Activated CD8-positive, alpha-beta T cell treated with anti-CD3 and anti-CD28 coated beads for 36 hours (primary cell): ENCODE measurements at places on chromosomes 7 and 10.

GRCh38 chr7:41881331-41882130 lies 178.6 kb upstream of the INHBA start:
- no peaks in the 10 kb centered on the region for H3K27me3 ChIP-seq
- H3K4me3 ChIP-seq: peak overlapping the region; percentile 56
- H3K27ac ChIP-seq: peak overlapping the region; percentile 99
- H3K36me3 ChIP-seq: peaks cover 35% of the 10 kb centered on the region
- DNase-seq: peak; percentile 92
- peaks cover 51% of the 10 kb centered on the region for H3K4me1 ChIP-seq

DNA sequence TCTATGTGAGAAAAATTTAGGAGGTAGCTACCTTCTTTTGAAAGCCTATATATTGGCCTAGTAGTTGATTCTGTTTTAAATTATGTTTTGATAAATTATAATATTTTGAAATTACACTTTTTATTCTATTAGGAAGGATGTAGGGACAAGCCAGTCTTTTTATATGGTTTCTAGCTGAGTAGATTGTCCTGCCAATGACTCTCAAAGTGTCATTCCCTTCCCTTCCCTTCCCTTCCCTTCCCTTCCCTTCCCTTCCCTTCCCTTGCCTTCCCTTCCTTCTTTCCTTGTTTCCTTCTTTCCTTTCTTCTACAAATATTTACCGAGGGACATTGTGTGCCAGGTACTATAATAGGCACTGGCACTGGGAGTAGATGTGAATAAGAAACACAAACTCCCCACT lies 99.7 kb upstream of the HDAC9 start:
- no peaks in the 10 kb centered on the region for H3K4me1 ChIP-seq
- no peaks in the 10 kb centered on the region for H3K27me3 ChIP-seq
- no peak for DNase-seq

DNA sequence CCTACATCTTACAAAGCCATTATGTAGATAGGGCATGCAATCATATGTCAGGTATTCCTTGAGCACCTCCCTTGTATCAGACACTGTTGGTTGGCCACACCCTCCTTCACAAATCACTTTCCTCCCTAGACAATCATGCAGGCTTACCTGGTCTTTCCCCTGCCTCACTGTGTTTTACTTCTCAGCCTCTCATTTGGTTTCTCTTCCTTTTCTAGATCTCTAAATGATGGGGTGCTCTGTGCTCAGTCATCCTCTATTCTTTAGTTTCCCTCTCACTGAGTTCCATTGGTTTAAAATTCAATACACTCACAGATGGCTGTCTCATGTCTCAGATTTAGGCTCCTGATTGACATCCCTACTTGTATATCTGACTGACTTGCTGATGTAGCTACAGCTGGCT lies 31.4 kb downstream of the ANK3 start:
- no peaks in the 10 kb centered on the region for H3K4me1 ChIP-seq
- peaks cover 3% of the 10 kb centered on the region for H3K27me3 ChIP-seq
- no peak for DNase-seq
- H3K27ac ChIP-seq: no peak overlapping the region
- H3K4me3 ChIP-seq: no peak overlapping the region

DNA sequence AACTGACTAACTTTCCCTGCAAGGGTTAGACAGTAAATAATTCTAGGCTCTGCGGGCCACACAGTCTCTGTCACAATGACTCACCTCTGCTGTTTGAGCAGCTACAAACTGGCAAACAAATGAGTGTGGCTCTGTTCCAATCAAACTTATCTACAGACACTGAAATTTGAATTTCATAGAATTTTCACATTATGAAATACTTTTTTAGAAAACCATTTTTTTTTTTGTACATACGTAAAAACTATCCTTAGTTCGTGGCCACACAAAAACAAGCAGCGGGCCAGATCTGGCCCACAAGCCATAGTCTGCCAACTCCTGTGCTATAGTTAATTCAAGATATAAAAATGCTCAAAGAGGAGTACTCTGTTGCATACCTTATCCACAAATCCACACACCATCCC lies 32.6 kb downstream of the PIP4K2A start:
- peaks cover 88% of the 10 kb centered on the region for H3K4me1 ChIP-seq
- H3K4me3 ChIP-seq: peak overlapping the region; percentile 59
- H3K36me3 ChIP-seq: peaks cover 17% of the 10 kb centered on the region
- no peaks in the 10 kb centered on the region for H3K27me3 ChIP-seq
- peak overlapping the region; percentile 100 for H3K27ac ChIP-seq

DNA sequence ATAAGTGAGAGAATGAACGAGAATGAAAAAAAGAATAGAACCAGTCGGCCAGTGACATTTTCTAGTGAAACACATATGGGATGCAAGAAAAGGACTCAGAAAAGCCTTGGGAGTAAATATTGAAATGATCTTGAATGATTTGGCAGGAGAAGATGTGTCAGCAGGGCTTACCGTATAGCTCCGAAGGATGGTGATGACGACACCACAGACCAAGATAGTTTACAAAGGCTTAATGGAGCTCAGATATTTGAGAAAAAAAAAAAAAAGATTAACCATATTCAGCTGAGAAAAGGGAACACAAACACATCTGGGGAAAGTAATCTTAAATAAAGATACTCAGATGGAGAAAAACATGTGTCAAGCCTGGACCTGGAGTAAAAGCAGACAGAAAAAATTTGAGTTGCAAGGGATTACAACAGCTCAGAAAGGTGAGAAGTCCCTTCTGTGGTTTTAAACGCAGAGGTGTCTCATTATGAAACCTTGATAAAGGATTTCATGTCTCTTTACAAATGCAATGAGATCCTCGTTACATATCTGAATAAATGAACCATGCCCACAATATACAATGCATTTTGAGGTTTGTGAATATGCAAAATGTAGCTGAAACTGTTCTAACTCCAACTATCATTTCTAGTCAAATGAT lies 36.0 kb downstream of the DNAJB9 start:
- H3K27me3 ChIP-seq: no peaks in the 10 kb centered on the region
- peak overlapping the region; percentile 9 for H3K27ac ChIP-seq
- H3K4me3 ChIP-seq: no peak overlapping the region
- DNase-seq: no peak
- no peaks in the 10 kb centered on the region for H3K36me3 ChIP-seq
